ENCODE measurements at places on chromosomes 2 and 18.

- no peak for DNase-seq
These were observed 18.5 kb upstream of the EML6 start for GRCh38 chr2:54704688-54705605.

DNA sequence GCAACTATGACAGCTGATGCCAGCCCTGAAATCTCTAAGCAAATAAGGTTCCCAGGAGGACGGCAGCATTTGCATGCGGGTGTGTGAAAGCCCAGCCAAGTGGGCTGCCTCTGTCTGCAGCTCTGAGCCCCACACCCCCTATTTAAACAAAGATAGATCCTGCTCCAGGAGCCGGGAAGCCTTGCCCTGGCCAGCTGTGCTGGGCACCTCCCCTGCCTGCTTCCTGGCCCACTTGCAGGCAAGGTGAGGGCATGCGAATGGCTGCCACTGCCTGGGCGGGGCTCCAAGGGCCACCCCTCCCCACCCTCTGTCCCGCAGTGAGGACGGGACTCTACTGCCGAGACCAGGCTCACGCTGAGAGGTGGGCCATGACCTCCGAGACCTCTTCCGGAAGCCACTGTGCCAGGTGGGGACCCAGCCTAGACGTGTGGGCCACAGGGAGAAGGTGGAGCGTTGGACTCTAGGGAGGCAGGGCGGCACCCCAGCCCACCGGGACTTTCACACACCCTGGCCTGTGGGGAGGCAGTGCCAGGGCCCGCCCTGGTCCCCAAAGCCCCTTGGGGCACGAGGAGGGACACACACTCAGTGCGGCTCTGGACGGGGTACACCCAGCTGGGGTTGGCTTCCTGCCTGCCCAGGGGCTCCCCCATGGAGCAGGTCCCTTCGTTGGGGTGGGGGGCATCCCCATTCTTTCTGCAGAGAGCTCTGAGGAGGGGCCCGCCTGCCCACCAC is at the start of gene ANO7:
ANO7 (plus strand) TSS at position 317 of the 732 bp plus-strand sequence. CDS start 1,387 bp downstream, outside the sequence.
- no peak for DNase-seq

- DNase-seq, result peak; percentile 72
These were observed 1.2 kb downstream of the GLS start for GRCh38 chr2:190881598-190882410.

DNA sequence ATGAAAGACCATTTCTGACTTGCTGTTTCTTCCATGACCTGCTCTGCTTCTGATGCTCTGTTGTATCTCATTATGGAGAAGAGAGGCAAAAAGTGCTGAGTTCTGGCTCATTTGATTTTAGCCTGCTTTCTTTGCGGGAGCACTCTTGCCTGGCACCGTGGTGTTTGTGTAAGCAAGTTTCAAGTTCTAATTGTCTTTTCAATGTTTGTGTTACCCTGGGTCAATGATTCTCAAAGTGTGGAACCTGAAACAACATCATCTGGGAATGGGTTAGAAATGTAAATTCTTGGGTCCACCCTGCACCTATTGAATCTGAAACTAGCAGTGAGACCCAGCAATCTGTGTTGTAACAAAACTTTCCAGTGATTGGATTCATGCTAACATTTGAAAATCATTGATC is 85.5 kb upstream of the STON1 start:
- DNase-seq, result no peak

- DNase-seq, result no peak
These were observed 42.4 kb upstream of the KDM3A start for GRCh38 chr2:86398500-86399474.

DNA sequence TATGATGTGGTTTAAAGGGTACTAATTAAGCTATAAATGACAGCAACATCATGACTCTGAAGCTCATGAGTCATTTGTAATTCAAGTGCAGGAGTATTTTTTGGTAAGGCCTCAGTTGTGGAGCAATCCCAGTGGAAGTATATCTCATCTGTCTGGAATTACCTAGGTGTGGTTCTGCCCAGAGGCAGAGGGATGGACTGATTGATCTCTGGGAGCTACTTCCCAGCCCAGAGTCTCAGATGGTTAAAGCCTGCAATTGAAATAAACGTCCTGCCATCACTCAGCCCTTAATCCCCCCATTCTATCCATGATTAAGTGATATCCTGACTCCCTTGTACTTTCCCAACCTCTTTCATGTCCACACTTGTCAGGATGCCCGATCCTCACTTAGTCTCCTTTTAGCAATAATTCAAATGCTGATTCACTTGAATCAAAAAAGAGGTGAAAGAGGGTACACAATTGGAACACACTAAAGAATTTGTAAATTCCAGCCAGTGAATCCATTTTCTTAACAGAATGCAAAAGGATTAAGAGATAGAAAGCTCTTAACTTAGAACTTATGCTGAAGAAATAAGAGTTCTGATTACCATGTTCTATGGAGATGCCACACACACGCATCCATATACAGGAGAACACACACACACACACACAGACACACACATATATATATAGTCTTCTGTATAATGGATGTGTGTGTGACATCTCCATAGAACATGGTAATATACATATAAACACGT is 664.4 kb downstream of the NYAP2 start:
- DNase-seq, result no peak

GRCh38 chr2:67502346-67503065 is 105.4 kb downstream of the ETAA1 start:
- no peak for DNase-seq

- DNase-seq, result no peak
These were observed 367.4 kb upstream of the GULP1 start for GRCh38 chr2:187924293-187924692.

DNA sequence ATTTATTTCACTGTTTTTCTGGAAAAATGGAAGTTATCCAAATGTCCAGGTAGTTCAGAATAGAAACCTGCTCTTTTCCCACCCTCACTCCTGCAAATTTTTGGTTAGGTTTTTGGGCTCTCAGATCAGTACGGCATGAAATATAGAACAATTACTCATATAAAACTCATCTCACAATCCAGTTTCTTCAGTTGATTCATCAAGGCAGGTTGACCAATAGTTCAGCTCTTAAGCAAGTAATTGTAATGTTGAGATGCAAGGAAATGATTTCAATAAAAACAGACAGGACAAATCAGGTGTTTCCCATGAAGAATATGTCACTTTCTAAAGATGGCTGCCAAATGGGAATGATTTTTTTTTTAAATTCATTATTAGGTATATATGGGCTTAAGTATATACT is 2.0 kb downstream of the RAB27B start:
- DNase-seq, result no peak

DNA sequence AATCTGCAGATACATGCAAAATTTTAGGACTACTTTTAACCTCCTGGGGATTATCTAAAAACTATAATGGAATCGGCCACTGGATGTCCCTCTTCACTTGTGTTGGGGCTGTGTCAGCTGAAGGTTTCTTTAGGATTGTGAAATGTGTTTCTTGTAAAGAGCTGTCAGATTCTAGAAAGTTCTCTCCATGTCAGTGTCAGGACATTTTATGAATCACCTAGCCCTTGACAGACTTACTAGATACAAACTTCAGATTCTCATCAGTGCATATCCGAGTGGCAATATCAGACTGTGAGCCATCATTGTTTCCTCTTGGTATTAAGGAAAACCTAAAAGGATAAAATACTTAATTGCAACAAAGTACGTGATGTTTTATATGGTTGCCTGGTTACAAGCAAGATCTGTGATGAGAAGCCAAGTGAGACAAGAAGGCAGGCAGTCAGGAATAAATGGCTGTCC is 107.3 kb downstream of the CPS1 start:
- no peak for DNase-seq

DNA sequence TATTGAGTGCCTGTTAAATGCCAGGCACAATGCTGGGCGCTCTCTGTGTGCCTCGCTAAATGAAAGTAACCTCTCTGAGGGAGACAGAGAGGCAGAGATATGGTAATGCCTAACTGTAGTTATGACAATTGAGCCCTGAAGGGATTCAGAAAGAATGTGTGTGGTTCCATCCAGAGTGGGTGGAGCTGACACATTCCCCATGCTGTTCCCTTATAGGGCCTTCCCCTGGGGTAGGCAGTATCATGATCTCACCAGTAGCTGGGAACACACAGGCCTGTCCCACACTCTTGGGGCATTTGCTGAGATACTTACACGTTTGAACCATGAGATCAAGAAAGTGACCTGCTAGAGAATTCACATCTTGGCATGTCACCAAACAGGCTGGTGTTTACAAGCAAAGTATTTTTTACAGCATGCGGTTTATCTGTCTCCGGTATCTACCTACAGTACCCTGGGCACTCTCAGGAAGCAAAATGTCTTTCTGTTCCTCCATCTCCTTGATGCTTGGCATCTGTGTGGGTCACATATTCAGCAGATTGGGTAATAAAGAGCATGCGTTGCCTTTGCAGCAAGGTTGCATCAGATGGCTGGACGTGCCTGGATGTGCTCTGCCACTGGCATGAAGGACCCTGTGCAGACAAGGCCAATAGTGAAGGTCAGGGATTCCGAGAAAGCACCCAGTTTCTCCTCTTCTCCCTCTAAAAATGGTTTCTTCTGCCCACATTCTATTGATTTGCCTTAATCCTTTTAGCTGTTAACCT is 9.4 kb downstream of the CTIF start:
- no peak for DNase-seq

DNA sequence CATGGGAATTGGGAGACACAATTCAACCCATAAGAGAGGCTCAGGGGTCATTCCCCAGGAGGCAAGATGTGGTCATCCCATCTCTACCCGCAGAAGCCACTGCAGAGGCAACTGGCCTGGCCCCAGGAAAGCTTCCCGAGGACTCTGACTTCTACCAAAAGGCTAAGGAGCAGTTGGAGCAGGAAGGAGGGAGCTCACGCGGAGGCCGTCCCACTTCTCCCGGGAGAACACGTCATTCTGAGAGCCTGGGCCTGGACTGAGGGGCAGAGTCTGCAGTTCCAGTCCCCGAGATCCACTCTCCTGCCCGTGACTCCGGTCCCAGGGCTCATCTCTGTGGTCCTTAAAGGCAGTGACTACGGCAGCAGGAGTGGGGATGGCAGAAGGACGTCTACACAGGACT is 69.0 kb upstream of the TAF1B start:
- DNase-seq, result no peak

DNA sequence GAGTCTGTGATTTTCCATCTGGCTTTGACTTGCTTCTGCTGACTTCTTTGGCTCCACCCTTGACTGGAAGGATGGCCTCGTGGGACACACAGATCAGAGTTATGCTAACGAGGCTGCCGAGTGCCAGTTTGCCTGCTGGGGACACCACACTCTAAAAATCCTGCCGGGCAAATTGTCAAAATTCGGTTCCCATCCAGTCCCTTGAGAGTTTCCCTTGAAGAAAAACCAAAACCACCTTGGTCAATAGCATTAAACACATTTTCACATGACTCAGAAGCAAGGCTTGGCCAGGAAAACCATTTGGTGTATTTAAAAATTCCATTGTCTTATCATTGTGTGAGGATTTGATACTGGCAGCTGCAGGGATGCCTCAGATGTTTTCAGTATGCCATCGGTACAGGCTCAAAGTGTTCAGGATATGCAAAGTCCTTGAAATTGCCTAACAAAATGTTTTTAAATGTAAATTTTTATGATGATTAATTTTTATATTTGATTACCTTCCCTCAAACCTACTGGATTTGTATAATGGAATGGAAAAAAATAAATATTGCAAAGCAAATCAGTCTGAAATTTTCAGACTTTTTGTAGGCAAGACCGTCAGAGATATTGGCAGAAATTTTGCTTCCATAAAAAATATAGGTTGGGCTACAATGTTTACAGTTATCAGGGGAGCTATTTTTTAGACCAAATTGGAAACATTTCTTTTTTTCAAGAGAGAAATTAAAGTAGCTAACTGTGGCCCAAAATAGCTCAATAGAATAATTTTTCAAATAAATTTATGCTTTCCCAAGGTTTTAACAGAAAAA is 41.6 kb downstream of the KCNE4 start:
- DNase-seq, result no peak

- DNase-seq, result no peak
These were observed 28.9 kb upstream of the RNF152 start for GRCh38 chr18:61921621-61922235.

- DNase-seq, result no peak
These were observed 280.6 kb upstream of the UBE2E3 start for GRCh38 chr2:180699657-180700361.

GRCh38 chr2:109560265-109560664 is 53.5 kb downstream of the SEPTIN10 start:
- no peak for DNase-seq

DNA sequence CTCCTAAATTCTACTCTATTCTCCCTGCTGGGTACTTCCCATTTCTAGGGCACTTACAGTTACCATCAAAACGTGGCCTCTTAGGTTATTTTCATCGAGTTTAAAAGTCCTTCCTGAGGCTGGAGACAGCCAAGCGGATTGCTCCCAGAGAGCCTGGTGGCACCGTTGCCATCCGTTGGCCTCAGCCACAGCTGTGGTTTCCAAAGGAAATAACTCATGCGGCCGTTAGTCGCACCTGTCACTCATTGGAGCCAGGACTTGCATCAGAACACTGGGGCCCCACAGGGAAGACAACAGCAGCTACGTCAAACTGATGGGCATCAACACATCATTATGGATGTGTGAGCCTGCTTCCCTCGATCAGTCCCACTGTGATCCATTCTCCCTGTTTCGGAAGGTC is 453.4 kb downstream of the BCL11A start:
- DNase-seq, result no peak

DNA sequence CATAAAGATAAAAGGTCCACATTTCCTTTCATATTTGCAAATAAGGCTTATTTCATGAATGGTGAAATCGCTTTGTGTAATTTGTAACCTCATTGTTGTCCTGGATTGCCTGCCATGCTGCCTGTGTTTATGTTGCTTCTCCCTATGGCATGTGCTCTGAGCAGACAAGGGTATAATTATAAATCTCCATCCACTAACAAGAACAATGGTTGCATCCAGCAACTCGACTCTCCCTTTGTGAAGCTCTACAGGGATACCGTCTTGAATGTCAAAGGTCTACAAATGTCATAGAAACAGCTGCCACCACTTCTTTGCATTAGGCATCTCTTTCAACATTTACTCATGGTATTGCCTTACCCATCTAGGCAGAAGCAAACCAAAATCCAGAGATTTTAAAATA is 209.6 kb downstream of the SLC8A1 start:
- no peak for DNase-seq

Data from anterior cingulate cortex (tissue), 58 donors.